ENCODE measurements at places on chromosomes 1 and 21.

DNA sequence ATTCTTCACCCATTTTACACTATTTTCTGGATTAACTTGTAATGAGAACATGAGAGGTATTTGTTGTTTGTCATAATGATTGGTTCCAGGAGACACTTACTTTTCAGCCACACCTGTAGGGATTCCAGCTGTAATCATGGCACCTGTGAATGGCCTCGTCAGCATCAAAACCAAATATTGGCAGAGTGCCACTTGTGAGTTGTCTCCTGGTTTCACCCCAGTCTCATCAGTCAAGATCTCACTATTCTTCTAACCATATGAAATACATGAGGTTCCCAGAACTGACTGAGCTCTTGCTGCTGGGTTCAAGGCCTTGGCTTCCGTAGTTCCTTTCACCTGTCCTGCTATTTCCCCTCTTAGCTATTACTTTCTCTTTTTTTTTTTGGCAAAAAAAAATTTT is 246.6 kb upstream of the ADGRL2 start:
- no peak for DNase-seq

DNA sequence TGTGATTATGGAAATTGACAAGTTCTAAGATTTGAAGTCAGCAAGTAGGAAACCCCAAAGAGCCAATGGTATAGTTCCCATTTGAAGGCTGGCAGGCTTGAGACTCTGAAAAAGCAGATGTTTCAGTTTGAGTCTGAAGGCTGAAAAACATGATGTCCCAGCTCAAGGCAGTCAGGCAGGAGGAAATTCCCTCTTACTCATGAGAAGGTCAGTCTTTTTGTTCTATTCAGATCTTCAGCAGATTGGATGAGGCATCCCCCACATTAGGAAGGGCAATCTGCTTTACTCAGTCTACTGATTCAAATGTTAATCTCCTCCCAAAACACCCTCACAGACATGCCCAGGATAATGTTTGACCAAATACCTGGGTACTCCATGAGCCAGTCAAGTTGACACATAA is 372.5 kb upstream of the ST6GALNAC5 start:
- DNase-seq, result peak; percentile 21

GRCh38 chr1:64948905-64949833 is 17.2 kb downstream of the JAK1 start:
- DNase-seq, result no peak

DNA sequence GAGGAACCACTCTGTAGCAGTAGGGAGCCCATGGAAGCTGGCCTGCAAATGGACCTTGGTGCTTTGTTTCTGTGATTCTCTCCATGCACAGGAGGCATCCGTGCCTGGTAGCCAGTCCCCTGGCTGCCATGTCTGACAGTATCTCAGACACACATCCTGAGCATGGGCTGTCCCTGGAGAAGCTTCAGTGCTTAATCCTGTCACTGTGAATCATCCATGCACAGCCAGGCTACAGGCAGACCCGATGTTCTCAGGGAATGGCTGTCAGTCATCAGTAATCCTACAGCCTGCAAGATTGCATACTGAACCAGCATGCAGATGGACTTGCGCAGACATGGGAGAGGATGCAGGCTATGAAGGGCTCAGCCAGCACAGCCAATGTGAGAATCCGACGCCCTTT is 606.3 kb upstream of the PLXNA2 start:
- DNase-seq, result no peak

- no peak for DNase-seq
Observed at GRCh38 chr1:25844536-25845337, 14.5 kb downstream of the AUNIP start.

DNA sequence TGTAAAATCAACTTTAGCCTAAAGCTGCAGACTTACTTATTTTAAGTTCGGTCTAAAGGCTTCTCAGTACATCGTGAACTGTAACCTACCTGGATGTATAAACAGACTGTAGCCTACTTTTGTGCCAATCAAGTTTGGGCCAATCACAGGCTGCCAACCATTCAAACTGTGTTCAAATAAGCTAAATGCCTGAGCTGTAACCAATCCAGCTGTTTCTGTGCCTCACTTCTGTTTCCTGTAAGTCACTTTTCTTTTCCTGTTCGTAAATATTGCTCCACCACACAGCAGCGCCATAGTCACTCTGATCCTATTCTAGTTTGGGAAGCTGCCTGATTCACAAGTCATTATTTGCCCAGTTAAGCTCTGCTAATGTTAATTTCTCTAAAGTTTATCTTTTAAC is 37.5 kb upstream of the SLAMF9 start:
- DNase-seq, result peak; percentile 5

DNA sequence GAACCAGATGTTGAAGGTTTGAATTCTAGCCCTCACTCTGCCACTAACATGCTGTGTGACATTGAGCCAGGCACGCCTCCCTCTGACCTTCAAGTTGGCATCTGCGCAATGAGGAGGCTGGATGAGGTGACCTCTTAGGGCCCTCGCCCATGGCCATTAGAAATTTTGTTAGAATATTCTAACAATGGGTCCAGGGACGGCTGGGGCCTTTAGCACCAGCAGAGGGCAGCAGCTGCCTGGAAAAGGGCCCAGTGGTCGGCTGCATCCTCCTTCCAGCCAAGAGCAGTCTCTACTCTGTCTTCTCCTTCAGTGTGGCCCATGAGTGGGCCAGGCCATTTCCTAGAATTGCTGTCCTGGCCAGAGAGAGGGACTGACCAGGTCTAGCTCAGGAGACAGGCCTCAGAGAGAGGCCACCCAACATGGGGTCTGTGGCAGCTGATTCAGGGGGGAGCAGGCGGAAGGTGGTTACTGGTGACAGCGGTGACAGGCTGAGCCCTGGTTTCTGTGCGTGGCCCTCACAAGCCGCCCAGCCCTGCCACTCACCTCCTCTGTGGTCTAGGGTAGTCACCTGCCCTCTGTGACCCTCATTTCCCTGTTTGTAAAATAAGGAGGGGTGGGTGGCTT is 101.3 kb upstream of the ACTL8 start:
- DNase-seq, result no peak

- DNase-seq, result no peak
Observed at GRCh38 chr1:77671836-77672235, 10.6 kb downstream of the ZZZ3 start.

Measured in GM12864 (cell line).